ENCODE measurements at places on chromosomes 13 and 19. TPM values are rescaled to one million over a fixed set of nuclear protein-coding genes. Genes with fewer than 3 reads are reported as not detected.

DNA sequence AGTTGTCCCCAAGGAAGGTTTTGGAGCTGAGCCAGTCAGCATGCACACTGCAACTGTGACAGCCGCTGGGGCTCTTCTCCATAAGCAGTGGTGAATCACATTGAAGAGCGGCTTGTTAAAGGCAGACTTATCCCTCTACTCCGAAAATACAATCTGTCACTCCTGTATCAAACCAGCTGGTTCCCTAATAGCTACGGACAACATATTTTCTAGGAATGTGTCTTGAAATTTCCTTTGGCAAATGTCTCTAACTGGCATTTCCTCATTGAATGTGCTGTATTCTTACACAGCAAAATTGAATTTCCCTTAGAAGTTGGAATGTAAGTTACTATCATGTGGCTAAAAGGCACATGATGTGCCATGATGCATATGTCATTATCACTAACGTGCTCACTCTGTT, 104.0 kb upstream of the GPR12 start:
- DNase-seq: no peak

The ARRDC2 gene
- 15.0 TPM for total RNA-seq

GRCh38 chr13:102293723-102294122, 108.1 kb downstream of the FGF14 start:
- DNase-seq: no peak

GRCh38 chr13:22176968-22177520, 506.2 kb downstream of the FGF9 start:
- no peak for DNase-seq

- no peak for DNase-seq
Measured at GRCh38 chr19:7478173-7478842, 10.5 kb downstream of the PEX11G start.

All from LHCN-M2 (cell line).